ENCODE measurements at places on chromosomes 4 and X.

- no peak for DNase-seq
Observed at GRCh38 chr4:72063726-72064125, 31.9 kb downstream of the NPFFR2 start.

GRCh38 chrX:1027680-1028079 is 184.8 kb downstream of the CRLF2 start:
- no peak for DNase-seq

- DNase-seq = no peak
Observed at GRCh38 chr4:41204400-41204978, 9.9 kb downstream of the APBB2 start.

DNA sequence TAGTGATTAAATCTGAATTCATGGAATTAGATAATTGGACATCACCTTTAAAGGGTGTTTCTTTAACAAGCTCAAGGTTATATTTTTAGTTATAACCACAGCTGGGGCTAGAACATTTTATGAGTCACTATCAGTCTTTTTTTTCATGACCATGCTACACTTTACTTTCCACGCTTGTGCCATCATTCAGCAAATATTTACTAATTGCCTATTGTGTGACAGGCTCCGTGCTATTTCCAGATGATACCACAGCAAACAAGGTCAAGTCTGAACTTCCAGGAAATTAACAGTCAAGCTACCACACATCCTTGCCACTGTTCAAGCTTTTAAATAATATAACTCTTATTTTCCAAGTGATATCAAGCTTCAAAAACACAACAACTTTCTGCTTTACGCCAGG is 16.5 kb downstream of the SPANXN3 start:
- peak; percentile 13 for DNase-seq

DNA sequence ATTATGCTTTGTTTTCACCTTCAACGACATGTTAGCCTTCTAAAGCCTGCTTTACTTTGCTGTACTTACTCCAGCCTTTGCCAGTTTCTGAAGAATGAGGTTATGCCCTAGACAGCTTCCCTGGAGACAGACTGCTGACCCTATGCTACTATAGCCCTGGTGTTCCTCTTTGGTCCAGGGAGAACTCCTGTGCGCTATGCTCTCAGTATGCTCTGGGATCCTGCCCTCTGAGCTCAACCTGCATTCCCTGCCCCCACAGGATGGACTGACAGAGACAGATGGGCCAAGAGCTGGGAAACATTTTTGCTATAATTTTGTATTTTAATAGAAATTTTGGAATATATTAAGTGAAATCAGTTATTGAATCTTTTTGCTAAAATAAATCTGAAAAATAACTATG is 425.9 kb downstream of the TMA16 start:
- DNase-seq = no peak

DNA sequence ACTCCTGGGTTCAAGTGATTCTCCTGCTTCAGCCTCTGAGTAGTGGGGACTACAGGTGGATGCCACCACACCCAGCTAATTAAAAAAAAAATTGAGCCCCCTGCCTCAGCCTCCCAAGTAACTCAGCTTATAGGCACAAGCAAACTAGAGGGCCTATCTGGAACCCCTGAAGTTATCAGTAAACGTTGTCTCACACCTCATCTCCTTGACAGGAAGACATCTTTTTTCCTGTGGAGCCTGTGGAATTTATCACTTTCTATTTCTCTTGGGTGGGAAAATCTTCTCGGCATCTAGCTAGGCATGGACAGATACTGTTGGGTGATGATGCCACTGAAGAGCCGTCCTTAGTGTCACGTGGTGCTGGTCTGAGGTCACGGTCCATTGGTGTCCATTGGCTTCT is 171.3 kb downstream of the SOWAHB start:
- DNase-seq = no peak

GRCh38 chr4:124722071-124722470 is 9.5 kb upstream of the ANKRD50 start:
- DNase-seq = no peak

DNA sequence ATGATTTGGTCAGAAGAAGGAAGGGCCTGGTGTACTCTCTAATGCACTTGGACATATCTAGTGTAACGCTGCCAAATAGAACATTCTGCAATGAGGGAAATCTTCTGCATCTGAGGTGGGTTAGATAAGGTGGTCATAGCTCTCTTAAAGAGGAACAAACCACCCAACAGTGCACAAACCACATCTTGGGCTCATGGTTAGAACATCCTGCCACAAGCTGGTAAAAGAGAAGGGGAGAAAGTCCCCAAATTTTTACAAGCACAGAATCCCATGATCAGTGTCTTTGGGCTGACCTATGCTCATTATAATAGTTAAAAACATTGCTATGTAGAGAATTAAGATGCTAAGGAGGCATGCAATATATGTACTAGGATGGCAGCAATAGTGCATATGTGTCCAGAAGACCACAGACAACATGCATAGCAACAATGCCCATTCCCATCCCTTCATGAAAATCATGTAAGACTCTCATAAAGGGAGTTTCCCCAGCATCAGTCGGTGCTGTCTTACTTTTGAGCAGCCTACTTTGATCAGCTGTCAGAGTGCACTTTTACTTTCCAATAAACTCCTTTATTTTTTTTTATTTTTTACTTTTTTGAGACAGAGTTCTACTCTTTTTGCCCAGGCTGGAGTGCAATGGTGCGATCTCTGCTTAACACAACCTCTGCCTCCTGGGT is 99.7 kb upstream of the SLC7A11 start:
- no peak for DNase-seq

DNA sequence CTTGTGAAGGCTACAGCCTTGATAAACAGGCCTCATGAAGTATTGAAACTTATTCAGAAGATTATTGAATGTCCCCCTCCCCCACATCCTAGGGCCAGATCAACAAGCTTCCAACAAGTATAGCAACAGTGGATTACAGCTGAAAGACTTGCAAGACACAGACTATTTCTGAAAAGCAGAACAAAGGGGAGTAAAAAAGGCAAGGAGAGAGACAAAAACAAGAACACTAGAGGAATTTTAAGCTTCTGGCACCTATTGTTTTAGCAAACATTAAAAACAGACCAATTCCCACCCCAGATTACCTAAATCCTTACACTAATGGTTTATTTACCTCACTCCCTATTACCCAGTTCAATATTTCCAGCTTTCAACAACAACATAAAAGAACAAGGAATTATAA is 446.3 kb upstream of the FSTL5 start:
- no peak for DNase-seq

DNA sequence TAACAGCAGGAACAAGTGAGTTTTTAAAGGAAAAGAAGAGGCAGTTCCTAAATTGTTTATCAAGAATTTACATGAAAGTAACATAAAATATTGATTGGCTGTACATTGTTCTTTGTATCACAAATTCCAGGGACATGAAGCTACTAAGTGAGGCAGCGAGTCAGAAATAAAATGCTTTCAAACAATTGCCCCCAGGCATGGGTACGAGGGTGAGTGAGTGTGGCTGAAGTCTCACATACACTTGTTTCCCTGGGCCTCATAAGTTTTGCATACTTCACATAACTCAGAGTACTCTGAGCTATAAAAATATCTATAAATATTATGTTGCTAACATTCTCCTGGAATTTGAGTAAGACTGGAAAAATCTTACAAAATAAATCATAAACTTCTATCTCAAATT is 511.6 kb upstream of the PRKX start:
- DNase-seq = no peak

GRCh38 chr4:179626687-179627086 is 2184.4 kb upstream of the AGA start:
- DNase-seq = no peak

DNA sequence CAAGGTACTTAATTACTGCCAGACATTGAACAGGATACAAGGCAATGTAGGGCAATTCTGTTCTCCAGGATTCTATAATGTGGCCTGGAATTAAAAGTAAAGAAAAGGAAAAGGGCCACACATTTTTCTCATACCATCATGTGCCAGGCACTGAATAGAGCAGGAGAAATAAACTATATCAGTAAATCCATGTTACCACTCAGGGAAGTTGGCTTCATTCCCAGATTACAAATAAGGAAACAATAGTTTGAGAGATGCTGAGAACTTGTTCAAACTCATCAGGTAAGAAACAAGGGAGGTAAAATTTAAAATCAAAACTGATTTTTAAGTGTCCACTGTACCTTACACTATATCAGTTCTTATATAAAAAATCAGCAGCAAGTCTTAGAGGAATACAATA is 645.0 kb upstream of the ATOH1 start:
- peak; percentile 69 for DNase-seq

GRCh38 chrX:29435396-29435795 is 780.0 kb upstream of the MAGEB2 start:
- DNase-seq = no peak

DNA sequence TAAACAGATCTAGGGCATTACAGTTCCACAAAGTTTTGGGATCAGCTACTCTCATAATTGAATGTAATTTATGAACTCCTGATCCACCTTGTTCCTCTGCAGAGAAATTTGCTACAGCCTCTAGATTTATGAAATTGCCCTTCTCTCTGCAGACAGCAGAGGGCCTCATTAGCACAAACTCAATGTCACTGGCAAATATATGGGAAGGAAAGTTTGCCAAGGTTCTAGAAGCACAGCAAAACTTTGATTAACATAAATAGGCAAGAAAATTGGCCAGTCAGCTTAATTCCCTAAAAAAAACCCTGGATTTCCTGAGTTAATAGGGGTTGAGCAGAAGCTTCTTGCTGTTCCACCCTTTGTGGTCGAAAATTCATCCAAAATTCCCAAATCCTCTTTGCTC is 31.5 kb downstream of the PRPS1 start:
- DNase-seq = peak; percentile 21

DNA sequence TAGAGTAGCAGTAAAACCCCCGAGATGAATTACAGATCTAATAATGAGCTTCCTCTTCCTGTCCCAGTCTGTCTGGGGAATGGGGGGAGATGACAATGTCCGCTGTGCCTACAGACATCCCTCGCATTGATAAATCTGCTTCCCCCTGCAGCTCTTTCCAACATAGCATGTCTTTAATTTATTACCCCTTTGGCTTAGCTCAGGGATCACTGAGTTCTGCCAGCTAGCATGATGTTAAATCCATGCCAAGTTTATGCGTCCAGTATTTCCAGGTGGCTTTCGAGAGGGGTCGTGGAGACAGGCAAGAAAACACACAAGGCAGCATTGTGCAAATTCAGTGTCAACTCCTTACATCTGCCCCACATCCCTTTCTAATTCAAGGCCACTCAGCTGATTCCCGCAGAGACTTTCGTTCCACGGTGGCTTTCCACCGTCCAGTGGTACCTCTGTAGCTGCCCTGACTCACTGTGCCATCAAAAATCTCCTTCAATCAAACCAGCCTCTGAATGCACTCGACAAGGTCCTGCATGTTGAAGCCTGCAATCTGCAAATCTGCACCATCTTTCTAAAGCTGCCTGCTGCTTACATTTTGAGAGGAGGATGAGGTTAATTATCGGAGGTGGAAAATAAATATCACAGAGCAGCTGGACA is 75.1 kb downstream of the MXRA5 start:
- no peak for DNase-seq

GRCh38 chrX:121641560-121641959 is 594.1 kb downstream of the GLUD2 start:
- no peak for DNase-seq

DNA sequence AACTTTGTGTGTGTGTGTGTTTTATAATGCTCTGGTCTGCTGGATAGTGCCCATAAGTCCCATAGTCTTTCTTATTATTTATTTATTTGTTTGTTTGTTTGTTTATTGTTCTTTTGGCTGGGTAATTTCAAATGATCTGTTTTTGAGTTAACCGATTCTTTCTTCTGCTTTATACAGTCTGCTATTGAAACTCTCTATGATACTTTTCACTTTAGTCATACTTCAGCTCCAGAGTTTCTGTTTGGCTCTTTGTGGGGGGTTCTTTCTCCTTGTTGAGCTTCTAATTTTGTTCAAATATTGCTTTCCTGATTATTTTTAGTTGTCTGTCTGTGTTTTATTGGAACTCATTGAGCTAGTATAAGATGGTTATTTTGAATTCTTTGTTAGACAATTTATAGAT is 10.0 kb downstream of the CXCL3 start:
- DNase-seq = no peak

- no peak for DNase-seq
Observed at GRCh38 chr4:109723110-109723509, 6.8 kb downstream of the PLA2G12A start.

GRCh38 chrX:147739196-147739595 is 172.5 kb upstream of the FMR1 start:
- DNase-seq = no peak

DNA sequence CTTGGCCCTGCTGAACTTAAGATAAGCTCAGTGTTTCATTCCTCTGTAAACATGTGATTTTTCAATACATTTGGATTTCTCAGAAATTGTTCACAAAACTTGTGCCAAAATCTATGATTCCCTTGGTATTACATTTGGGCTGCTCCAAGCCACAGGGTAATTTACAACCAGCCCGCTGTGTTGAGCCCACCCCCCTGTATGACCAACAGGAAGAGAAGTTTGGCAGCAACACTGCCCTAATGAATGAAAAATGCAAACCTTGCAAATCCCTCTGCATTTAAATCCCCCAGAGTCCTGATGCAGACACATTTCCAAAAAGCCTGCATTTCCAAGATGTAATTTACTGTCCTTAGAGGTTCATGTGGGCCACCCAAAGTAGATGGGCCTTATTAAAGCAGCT is 34.1 kb upstream of the GAB1 start:
- no peak for DNase-seq

- peak; percentile 74 for DNase-seq
Observed at GRCh38 chr4:20538905-20539304, 161.4 kb upstream of the PACRGL start.

DNA sequence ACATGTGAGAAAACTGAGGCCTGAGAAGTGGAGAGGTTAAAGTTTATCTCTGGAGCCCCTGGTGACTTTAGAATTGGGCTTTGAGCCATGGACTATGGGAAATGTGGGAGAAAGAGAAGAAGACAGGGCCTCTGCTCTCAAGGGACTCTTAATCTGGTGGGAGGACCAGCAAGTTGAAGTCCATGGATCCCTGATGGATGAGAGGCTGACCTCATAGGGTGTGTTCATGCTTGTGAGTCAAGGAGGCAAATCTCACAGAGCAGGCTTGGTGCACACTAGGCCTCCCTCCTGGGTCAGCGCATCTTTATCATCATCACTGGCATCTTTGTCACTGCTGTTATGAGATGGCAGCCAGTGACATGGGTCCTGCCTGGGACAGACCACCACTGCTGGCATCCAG is 211.9 kb downstream of the AFAP1 start:
- DNase-seq = no peak

- DNase-seq = no peak
Observed at GRCh38 chr4:143358923-143359643, 22.4 kb downstream of the GAB1 start.

GRCh38 chr4:2263926-2264321 is 2.0 kb upstream of the MXD4 start:
- peak; percentile 34 for DNase-seq

DNA sequence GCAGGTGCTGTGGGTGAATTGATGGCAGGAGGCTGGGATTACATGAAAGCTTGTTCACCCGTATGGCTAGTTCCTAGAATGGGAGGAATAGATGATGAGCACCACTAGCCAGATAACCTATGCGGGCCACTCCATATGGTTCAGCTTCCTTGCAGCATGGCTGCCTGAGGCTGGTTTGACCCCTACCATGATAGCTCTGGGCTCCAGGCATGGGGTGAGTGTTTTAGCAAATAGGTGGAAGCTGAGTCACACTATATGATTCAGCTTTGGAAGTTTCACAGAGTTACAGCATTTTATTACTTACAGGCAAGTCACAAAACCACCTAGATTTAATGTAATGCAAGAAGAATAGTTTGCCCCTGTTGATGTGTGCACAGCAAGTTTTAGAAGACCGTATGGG is 603.2 kb downstream of the STIM2 start:
- no peak for DNase-seq

GRCh38 chr4:75660491-75660890 is 12.7 kb downstream of the G3BP2 start:
- DNase-seq = no peak
